Small intestine (tissue), 16 donors: ENCODE measurements at places on chromosomes 1 and 21. TPM values are rescaled to one million over a fixed set of nuclear protein-coding genes. Genes with fewer than 3 reads are reported as not detected.

Gene HAPLN2
- polyA plus RNA-seq = 12.5 TPM

DNA sequence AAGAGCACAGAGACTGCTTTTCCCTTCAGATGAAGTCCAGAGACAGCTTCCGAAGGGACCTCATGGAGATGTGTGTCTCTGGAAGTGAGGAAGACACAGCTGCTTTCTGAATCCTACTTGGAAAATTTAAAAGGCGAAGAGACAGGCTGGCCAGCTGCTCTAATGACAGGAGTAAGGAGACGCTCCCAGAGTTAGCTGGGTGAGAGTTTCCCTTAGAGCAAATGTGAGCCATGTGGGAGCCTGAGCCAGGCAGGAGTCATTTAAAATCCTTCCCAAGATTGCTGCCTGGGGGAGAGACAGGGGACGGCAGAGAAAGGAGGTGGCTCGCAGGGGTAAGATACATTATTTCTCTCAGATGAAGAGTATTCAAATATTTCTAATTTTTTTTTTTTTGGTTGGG, 53.1 kb downstream of the ZNF326 start:
- H3K4me1 ChIP-seq = no peaks in the 10 kb centered on the region
- DNase-seq = no peak
- H3K4me3 ChIP-seq = no peak overlapping the region
- peaks cover 3% of the 10 kb centered on the region for H3K27me3 ChIP-seq

DNA sequence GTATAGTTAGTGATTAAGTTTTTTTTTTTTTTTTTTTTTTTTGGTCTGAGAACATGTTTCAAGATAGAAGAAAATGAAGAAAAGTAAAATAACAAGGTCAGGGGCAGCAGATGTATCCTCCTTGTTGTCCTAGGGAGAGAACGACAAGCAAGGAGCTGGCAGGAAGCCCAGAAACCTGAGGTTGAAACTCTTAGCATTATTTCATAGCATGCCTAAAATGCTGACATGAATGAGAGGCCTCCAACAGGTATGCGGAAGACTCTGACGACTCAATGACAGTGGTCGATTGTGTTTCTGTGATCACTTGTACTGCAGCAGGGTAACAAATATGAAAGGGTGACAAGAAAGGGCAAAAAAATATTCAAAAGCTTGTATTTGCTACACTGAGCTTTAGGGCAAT, 415.9 kb downstream of the PLA2G4A start:
- no peaks in the 10 kb centered on the region for H3K4me1 ChIP-seq
- DNase-seq = no peak
- no peak overlapping the region for H3K4me3 ChIP-seq
- no peaks in the 10 kb centered on the region for H3K36me3 ChIP-seq

DNA sequence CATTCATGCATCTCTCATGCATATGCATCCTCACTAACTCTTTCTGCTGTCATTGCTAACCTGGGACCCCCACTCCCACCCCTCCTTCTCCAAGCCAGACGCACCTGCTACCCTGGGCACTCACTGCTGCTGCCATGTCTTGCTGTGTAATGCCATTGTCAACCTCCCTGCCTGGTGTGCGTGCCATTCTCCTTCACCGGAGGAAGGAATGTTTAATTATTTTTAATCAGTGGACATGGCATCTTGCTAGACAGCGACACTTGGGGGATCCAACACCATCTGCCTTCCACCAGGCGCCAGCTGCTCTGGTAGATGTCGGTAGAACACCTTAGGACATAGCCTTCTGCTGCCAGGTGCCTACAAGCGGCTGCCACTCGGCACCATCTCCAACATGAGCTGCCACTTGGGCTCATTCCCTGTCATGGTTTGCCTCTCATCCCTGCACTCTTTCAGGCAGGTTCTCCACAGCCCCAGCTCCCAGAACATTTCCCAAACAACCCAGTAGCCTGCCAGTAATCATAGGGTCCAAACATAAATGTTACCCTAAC, 306.9 kb downstream of the TTLL7 start:
- no peak overlapping the region for H3K4me3 ChIP-seq
- no peak overlapping the region for H3K27ac ChIP-seq
- no peaks in the 10 kb centered on the region for H3K36me3 ChIP-seq
- no peaks in the 10 kb centered on the region for H3K4me1 ChIP-seq
- no peaks in the 10 kb centered on the region for H3K27me3 ChIP-seq

- H3K36me3 ChIP-seq = peaks cover 2% of the 10 kb centered on the region
- peak overlapping the region; percentile 71 for H3K27ac ChIP-seq
- no peaks in the 10 kb centered on the region for H3K27me3 ChIP-seq
- no peak overlapping the region for H3K4me3 ChIP-seq
- H3K4me1 ChIP-seq = peaks cover 7% of the 10 kb centered on the region
Measured at GRCh38 chr1:228865627-228866330, 130.5 kb downstream of the RHOU start.

Gene DENND1B
- 11.2 TPM for polyA plus RNA-seq

GRCh38 chr1:245276445-245276844, 121.7 kb downstream of the KIF26B start:
- no peak overlapping the region for H3K27ac ChIP-seq
- H3K27me3 ChIP-seq = no peaks in the 10 kb centered on the region
- no peak overlapping the region for H3K4me3 ChIP-seq
- peak; percentile 36 for DNase-seq

Gene CLDN17
- not detected for polyA plus RNA-seq

- no peaks in the 10 kb centered on the region for H3K27me3 ChIP-seq
- no peaks in the 10 kb centered on the region for H3K36me3 ChIP-seq
- H3K4me1 ChIP-seq = no peaks in the 10 kb centered on the region
- no peak for DNase-seq
- no peak overlapping the region for H3K4me3 ChIP-seq
Measured at GRCh38 chr1:33118274-33118673, 37.3 kb downstream of the AZIN2 start.

GRCh38 chr1:234310460-234310817, 62.8 kb upstream of the COA6 start:
- no peaks in the 10 kb centered on the region for H3K36me3 ChIP-seq
- no peak overlapping the region for H3K4me3 ChIP-seq
- no peak for DNase-seq
- no peaks in the 10 kb centered on the region for H3K4me1 ChIP-seq
- peaks cover 2% of the 10 kb centered on the region for H3K27me3 ChIP-seq

DNA sequence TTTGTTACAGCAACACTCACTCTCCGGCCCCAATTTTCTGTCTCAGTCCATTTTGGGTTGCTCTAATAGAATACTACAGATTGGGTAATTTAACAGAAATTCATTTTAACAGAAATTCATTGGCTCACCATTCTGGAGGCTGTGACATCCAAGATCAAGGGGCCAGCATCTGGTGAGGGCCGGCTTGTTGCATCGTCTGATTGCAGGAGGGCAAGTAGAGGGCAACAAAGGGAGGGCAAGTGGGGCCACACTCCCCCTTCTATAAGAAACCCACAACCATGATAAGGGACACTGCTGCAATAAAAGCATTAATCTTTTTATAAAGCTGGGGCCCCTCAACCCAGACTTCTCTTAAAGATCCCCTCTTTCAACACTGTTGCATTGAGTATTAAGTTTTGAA, 260.1 kb upstream of the TMPRSS15 start:
- no peak overlapping the region for H3K27ac ChIP-seq
- H3K4me1 ChIP-seq = no peaks in the 10 kb centered on the region
- H3K36me3 ChIP-seq = no peaks in the 10 kb centered on the region
- no peak for DNase-seq
- no peak overlapping the region for H3K4me3 ChIP-seq

DNA sequence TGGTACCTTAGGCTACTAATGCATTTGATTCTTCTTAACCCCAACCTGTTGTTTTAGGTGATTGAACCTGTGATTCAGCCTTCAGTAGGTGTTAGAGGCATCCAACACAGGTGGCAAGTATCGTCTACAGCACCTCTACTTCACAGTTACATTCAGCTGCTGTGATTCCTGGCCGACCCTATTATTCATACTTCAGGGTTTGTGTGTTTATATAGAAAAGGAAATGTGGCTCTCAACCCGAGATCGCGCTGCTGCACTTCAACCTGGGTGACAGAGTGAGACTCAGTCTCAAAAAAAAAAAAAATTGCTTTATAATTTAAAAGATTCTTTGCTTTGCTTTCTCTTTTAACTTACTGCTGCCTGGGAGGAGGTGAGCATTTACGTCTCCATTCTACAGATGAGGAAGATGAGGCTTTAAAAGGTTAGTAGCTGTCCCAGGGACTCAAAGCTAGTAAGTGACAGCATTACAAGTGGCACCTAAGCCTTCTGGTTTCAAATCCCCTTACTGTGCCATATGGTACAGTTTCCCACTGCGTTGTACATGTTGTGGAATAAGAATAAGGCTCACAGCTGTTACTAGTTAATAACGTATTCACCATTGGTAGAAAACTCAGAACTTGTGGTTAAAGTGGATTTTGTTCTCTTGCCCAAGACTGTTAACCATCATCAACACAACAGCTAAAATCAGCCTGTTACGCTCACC, 9.9 kb upstream of the GPR25 start:
- no peak overlapping the region for H3K27ac ChIP-seq
- H3K27me3 ChIP-seq = no peaks in the 10 kb centered on the region
- H3K4me3 ChIP-seq = no peak overlapping the region
- DNase-seq = no peak
- no peaks in the 10 kb centered on the region for H3K4me1 ChIP-seq

DNA sequence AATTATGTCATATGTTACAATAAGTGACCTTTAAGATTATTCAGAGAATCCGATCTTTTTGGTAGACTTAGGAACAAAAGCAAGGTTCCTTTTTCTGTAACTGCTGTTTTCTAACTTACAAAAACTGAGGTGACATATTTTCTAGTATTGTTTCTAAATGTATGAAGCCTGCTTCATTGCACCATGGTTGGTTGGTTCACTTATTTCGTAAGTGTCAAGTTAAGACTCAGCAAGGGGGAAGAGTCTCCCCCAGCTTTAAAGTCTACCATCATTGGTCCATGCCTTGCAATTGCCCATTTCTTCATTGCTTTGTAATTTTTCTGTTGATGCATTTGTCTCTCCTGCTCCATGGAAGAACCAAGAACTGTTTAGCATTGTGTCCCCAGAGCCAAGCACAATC, 136.9 kb downstream of the DISC1 start:
- no peaks in the 10 kb centered on the region for H3K4me1 ChIP-seq
- DNase-seq = no peak
- H3K36me3 ChIP-seq = no peaks in the 10 kb centered on the region
- no peak overlapping the region for H3K27ac ChIP-seq
- no peaks in the 10 kb centered on the region for H3K27me3 ChIP-seq

- no peak for DNase-seq
- no peak overlapping the region for H3K27ac ChIP-seq
- no peaks in the 10 kb centered on the region for H3K27me3 ChIP-seq
- H3K4me1 ChIP-seq = no peaks in the 10 kb centered on the region
- no peak overlapping the region for H3K4me3 ChIP-seq
Measured at GRCh38 chr1:95730986-95731385, 497.0 kb downstream of the RWDD3 start.

- no peaks in the 10 kb centered on the region for H3K27me3 ChIP-seq
- no peak for DNase-seq
- no peaks in the 10 kb centered on the region for H3K4me1 ChIP-seq
- H3K4me3 ChIP-seq = no peak overlapping the region
- H3K27ac ChIP-seq = no peak overlapping the region
Measured at GRCh38 chr1:185300152-185300551, 16.9 kb downstream of the IVNS1ABP start.

Gene TMPRSS2
- 108 TPM for polyA plus RNA-seq

GRCh38 chr1:1825217-1825616, 46.9 kb upstream of the NADK start:
- H3K4me3 ChIP-seq = no peak overlapping the region
- DNase-seq = no peak
- H3K36me3 ChIP-seq = peaks cover 51% of the 10 kb centered on the region
- H3K27me3 ChIP-seq = no peaks in the 10 kb centered on the region

GRCh38 chr1:234875953-234876855, 252.4 kb downstream of the TOMM20 start:
- peak; percentile 90 for DNase-seq
- H3K27ac ChIP-seq = peak overlapping the region; percentile 97
- H3K27me3 ChIP-seq = no peaks in the 10 kb centered on the region
- H3K4me1 ChIP-seq = peaks cover 50% of the 10 kb centered on the region
- no peak overlapping the region for H3K4me3 ChIP-seq

- H3K4me3 ChIP-seq = no peak overlapping the region
- H3K27ac ChIP-seq = no peak overlapping the region
- H3K27me3 ChIP-seq = peaks cover 6% of the 10 kb centered on the region
- H3K4me1 ChIP-seq = no peaks in the 10 kb centered on the region
Measured at GRCh38 chr21:45016406-45017038, 57.9 kb upstream of the ADARB1 start.

DNA sequence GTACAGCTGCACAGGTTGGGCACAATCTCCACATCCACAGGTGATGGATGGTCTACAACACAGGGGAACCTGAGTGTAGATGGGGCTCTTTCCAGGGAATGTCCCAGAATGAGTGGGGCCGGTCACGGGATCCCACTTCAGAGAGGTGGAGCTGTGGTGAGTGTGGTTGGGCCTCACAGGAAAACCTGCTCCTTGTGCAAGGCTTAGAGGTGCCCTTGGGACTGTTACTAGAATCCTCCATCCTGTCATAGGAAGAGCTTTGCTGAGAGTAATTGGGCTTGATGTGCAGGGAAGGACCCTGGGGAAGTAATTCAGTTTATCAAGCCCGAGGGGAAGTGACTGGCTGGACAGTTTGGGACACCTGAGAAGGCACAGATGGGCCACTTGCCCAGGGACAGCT, 137.9 kb downstream of the ZSCAN20 start:
- H3K27me3 ChIP-seq = no peaks in the 10 kb centered on the region
- no peak overlapping the region for H3K4me3 ChIP-seq
- H3K4me1 ChIP-seq = no peaks in the 10 kb centered on the region
- DNase-seq = no peak
- no peaks in the 10 kb centered on the region for H3K36me3 ChIP-seq

Gene CFAP141
- not detected for polyA plus RNA-seq

DNA sequence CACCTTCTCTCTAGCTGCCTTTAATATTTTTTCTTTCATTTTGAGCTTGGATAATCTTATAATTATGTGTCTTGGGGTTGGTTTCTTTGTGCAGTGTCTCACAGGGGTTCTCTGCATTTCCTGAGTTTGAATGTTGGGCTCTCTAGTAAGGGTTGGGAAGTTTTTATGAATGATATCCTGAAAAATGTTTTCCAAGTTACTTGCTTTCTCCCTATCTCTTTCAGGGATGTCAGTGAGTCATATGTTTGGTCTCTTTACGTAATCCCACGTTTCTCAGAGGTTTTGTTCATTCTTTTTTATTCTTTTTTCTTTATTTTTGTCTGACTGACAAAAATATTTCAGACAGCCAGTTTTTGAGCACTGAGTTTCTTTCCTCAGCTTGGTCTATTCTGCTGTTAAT, 55.4 kb upstream of the CCDC190 start:
- H3K27ac ChIP-seq = no peak overlapping the region
- no peaks in the 10 kb centered on the region for H3K4me1 ChIP-seq
- no peaks in the 10 kb centered on the region for H3K27me3 ChIP-seq
- DNase-seq = no peak
- no peak overlapping the region for H3K4me3 ChIP-seq

Gene FLAD1
- polyA plus RNA-seq = 51.4 TPM
